T1000 (cell line): ENCODE measurements at places on chromosomes 12 and 14.

DNA sequence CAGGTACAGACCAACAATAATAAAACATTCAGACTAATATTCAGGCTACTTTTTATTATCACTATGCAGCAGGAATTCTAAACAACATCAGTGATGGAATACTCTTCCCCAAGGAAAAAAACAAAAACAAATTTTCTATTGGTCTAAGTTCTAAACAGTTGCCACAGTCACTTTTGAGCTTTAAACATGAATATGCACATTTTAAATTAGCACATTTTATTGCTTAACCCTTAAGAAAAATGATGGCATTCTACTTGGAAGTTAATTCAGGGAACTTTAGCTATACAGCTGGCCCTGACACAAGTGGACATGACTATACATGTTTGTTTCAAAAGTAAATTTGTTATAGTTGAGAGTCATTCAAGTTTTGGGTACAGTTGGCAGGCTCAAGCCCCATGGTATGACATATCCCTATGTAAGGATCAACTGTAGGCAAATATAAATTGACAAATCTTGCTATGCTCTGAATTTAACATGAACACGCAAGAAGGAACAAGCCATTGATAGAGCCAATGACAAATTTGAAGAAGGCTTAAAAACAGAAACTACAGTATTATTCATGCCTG is 224.3 kb upstream of the AMIGO2 start:
- DNase-seq = no peak

GRCh38 chr12:24133384-24133783 is 183.9 kb upstream of the SOX5 start:
- no peak for DNase-seq

DNA sequence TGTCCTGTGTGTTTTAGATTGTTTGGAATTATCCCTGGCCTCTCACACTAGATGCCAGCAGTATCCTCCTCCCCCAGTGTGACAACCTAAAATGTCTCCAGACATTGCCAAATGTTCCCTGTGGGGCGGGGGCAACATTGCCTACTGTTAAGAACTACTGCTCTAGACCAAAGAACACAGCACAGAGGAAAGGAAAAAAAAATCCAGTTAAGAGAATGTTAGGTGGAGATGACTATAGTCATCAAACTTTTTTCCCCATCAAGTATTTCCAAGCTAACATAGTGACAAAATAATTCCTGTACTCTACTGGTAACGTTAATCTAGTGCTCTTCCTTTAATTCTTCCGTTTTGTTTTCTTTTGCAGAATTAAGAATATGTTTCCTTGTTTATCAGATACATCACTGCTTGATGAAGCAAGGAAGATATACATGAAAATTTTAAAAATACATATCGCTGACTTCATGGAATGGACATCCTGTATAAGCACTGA is 3.5 kb downstream of the CDKN1B start:
- no peak for DNase-seq

DNA sequence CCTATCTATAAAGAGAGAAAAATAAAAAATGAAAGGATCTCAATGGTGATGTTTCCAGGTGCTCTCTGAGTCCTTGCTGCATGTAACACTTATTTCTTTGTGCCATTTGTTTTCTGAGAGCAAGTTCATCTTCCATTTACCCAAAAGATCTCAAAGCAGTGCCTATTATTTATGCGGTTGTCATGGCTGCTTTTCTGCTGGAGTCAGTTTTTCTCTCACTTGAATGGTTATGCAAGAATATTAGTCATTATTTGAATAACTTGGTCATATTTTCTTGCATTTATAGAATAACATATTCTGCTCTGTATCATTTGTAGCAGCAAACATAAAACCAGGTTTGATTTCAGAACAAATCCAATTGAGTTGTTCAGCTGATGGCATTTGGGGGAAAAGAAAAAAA is 141.8 kb upstream of the G2E3 start:
- DNase-seq = no peak

- DNase-seq = no peak
Measured at GRCh38 chr12:6198985-6199530, 1.1 kb upstream of the CD9 start.

- DNase-seq = no peak
Measured at GRCh38 chr14:22973217-22974032, 8.9 kb downstream of the AJUBA start.

DNA sequence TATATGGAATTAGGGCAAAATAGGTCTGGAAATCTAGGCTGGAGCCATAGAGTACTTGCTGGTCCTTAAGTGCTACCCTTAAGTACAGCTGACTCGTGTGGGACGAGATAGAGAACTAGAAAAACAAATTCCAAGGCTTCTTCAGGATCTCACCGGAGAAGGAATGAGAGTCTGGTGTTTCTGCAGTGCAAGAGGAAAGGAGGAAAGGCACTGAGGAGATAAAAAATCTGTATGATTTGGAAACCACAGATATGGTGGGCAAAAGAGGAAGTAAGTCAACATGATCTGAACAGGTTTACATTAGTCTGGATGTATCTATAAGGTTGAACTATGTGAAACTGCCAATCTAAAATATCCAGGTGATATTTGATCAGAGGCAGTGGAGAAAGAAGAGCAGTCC is 134.4 kb upstream of the SOX5 start:
- DNase-seq = no peak

DNA sequence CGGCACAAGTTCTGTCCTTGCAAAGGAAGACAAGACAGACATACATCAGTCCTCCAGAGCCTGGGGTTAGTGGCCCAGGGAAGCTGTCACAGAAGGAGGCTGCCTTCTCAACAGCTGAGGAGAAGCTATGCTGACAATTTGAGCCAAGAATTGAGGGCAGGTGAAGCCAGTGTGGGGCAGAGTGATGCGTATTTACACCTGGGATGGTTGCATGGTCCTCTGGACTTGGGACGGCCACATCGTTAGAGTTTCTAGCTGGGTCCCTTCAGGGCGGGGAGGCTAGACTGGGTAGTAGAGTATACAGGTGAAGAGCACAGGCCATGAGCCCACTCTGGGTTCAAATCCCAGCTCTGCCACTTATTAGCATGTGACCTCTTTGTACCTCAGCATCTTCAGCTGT is 16.5 kb downstream of the KRT85 start:
- no peak for DNase-seq

GRCh38 chr12:68137335-68137830 is 22.2 kb downstream of the IFNG start:
- no peak for DNase-seq

- DNase-seq = no peak
Measured at GRCh38 chr14:48125654-48126053, 450.2 kb upstream of the MDGA2 start.

- DNase-seq = no peak
Measured at GRCh38 chr12:105336411-105336810, 5.9 kb downstream of the C12orf75 start.

DNA sequence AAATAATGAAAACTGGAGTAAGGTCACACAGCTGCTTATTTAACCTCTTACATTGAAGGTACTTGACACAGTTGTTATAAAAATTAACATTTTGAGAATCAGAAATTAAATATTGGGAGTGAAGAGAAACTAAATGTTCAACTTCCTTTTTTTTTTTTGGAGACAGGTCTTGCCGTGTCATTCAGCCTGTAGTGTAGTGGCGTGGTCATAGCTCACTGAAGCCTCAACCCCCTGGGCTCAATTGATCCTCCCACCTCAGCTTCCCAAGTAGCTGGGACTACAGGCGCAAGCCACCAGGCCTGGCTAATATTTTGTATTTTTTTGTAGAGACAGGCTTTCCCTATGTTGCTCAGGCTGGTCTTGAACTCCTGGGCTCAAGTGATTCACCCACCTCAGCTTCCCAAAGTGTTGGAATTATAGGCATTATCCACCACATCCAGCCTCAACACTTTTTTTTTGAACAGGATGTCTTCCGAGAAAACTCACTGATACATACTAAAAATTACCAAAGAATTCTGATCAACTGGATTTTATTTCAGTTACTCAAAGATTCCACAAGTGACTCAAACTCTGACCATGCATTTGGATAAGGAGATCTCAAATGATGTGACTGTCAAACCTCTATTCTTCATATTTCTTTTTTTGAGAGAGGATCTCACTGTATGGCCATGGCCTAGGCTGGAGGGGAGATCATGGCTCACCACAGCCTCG is 35.4 kb downstream of the SGPP1 start:
- DNase-seq = no peak

DNA sequence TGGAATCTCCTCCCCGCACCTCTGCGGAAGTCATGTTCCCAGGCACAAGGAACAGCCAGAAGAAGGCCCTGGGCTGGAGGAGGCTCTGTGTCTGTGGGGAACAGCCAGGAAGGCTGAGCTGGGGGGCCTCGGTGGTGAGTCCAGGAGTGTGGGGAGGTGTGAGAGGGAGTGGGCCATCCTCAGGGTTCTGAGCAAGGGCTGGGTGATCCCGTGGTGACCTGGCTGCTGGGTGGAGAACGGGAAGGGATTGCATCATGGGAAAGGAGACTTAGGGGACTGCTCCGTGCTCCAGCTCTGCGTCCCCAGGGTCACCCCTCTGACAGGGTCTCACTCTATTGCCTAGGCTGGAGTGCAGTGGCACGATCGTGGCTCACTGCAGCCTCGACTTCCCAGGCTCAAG is 13.8 kb downstream of the AACS start:
- DNase-seq = no peak

DNA sequence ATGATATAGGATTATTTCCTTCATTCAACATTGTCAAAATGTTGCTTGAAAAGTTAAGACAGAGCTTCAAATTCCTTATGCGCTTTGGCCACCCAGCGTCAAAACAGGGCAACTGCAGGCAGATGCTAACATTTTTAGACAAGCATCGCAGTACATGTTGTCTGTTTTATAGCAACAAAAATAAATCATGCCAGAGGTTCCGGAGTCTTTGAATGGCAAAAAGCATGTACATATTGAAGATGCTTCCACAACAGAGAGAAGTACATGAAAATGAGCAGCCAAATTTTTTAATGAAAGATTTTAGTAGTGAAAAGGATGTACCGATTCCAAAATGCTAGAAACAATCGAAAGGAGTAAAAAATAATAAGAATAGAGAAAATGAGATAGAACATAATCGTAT is 49.8 kb upstream of the USP15 start:
- DNase-seq = no peak

DNA sequence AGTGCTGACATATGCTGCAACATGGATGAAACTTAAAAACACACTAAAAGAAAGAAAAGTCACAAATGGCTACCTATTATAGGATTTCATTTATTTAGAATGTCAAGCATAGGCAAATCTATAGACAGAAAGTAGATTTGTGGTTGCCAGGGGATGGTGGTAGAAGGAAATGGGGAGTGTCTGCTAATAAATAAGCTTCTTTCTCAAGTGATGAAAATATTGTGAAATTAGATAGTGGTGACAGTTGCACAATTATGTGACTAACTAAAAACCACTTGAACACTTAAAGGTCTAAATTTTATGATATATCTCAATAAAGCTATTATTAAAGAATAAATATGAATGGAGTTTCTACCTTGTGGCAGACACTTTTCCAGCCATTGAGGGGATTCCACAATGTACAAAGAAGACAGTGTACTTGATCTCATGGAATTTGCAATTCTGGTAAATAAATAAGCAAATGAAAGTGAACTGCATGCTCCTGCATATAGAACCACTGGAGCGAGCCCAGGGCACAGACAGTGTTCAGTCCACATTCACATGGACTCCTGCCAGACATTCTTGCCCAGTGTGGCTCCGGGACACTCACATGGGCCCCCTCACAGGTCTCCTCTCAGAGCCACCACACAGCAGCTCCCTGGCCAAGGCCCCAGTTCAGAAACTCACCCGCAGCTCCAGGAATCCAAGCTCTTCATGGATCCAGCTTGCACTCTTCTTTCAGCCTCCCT is 107.1 kb upstream of the ARID2 start:
- DNase-seq = no peak

GRCh38 chr14:59483363-59483762 is 845 bp downstream of the L3HYPDH start:
- DNase-seq = peak; percentile 3

- no peak for DNase-seq
Measured at GRCh38 chr12:90100579-90100978, 391.9 kb upstream of the ATP2B1 start.

DNA sequence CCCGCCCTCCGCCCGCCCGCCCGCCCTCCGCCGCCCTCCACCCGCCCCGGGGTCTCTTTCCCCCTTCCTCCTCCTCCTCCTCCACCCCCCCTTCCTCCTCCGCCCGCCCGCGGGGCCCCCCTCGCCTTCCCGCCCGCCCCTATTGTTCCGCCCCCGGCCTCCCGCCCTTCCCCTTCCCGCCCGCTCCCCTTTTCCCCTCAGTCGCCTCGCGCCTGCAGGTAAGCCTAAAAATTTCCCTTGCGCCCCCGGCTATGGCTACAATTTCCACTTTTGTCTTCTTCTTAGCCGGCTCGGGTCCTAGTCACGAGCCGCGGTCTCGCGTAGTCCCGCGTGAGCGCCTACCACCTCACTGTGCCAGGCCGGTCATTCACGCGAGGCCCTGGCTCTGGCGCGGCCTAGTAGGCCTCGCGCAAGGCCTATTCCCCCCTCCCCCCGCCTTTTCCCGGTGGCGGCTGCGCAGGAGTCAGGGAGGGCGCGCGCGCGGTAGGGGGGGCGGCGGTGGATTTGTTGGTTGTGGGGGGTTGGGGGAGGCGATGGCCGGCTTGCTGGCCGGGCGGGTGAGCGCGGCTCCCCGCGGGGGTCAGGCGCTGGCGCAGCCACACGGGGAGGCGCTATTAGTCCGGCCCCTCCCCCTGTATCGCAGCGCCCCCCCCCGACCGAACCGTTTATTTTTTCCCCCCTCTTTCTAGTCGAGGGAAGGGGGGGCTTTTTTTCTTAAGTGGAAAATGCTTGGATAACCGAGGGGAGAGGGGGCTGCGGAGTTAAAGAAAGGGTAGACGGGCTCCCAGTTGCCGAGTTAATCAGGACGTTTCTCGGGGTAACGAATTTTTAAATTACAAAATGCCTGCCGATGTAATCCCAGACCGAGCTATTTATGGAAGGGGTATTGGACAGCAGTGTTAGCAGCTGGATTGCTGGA is 516 bp downstream of the PCBP2 start:
- peak; percentile 76 for DNase-seq

DNA sequence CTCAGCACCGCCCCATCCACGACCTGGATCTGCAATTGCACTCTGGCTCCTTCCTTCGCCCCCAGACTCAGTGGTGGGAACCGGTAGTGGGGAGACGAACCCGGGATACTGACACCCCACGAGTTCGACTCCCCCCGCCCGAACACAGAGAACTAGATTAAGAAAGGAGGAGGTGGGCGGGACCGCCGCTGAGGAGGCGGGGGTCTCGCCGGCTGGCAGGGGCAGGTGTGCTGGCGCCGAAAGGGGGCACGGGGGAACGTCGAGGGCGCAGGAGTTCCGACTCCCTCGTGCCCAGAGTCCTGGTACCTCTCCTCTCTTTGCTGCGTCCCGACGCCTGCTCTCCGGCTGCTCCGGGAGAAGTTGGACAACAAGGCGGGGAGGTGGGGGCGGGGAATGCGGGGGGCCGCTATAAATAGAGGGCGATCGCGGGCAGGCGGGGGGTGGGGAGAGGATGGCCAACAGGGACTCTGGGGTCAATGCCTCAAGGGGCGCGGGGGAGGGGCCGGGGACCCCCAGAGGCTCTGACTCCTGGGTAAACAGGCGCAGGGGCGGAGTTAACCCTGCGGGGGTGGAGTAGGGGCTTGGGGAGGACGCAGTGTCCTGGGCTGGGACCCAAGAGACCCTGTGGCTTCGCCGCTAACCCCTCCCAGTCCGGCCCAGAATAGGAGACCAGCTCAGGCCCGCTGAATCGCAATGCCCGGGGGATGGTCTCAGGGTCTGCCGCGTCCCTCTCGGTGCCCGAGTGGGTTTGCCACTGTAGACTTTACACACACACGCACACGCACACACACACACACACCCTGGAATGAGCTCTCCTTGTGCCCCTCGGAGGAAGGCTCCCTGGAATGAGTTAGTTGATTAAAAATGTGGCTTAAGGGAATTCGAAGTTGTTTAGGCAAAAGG is 761 bp upstream of the NDRG2 start:
- no peak for DNase-seq
